Body of pancreas (tissue), 4 donors: ENCODE measurements at places on chromosomes 1 and 21.

DNA sequence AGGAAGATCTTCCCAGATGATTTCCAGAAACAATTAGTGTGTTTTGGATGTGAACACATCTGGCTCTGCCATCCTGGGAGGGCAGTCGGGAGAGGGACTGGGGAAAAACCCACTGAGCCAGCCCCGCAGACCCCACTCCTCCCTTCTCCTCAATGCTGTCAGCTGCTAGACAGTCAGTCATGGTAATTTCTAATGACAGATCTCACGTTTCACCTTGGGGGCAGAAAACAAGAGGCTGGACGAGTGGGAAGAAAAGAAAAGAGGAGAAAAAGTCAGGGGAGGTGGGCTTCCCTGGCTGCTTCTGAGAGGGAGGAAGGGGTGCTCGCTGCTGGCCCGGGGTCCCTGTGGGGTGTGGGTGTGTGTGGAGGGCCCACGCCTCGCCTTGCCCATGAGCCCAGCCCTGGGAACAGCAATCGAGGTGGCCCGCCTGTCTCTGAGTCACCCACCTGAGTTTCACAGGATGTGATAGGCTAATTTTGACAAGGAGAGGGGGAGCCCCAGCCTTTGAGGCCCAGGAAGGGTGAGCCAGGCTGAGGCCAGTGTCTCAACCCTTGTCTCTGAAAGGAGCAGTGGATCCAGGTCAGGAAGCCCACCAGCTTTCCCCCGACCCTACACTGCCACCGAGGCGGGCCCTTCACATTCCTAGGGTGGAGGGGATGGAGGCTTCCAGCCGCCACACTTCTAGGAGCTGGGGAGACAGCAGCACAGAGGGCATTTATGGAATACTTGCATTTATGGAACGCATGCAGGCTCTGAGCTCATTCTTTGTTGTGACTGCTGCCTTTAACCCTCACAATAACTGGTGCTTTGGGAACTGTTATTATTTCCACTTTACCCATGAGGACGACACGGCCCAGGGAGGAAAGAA lies 49.1 kb upstream of the IFNLR1 start:
- DNase-seq = no peak

GRCh38 chr1:37556712-37557196 lies at the start of gene DNALI1:
DNALI1 (plus strand) TSS chr1:37556940; CDS start chr1:37556995, 55 bp downstream.
- DNase-seq = peak; percentile 95

DNA sequence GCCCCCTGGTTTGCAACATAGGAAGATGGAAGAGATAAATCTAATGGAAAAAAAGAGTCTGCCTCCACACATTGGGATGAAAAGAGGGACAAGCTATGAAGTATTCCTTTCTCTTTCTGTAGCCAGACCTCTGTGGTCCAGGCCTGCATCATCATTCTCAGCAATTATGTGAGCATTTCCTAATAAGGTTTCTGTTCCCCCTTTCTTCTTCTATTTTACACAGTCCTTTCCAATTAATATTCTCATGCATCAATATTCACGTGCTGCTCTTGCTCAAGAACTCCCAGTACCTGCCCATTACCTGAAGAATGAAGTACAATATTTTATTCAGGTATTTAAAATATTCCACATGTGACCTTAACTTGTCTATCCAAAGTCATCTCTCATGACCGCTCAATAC lies 8.2 kb upstream of the SLC30A1 start:
- DNase-seq = no peak

DNA sequence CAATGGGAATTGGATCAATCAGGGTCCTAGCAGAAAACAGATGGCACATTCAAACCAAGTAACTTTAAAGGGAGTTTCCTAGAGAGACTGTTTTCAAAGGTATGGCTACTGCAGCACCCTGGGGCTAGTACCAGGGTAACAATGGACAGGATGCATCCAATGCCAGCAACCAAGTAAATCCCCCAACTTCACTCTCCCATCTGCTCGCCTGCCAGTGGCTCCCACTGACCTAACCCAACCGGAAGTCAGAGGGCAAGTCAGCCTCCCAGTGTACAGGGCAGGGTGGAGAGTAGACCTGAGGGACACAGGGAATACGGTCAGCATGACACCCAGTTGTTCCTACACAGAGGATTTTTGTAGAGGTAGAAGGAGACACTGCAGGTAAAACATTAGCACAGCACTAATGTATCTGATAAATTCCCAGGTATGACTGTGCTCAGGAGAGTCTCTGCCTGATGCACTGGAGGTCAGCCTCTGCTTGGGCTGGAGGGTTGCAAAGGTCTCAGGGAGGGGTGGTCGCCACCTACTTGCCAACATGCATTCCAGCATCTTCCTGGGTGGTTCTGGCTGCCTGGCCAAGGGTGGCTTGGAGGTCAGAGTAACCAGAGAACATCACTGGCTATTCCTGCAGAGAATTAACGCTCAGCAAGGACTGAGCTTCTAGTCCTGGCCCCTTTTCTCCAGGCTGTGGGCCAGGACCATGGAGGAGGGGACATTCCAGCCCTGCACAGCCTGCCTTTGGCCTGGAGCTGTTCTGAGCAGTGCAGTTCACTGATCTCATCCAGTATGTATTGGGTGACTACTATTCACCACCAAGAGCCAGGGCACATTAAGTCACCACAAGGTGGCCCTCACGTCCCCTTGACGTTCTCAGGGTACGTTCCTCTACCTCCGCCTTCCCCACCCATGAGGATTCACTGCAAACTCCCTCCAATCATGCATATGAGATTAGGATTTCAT lies 5.1 kb upstream of the GJA4 start:
- DNase-seq = no peak

DNA sequence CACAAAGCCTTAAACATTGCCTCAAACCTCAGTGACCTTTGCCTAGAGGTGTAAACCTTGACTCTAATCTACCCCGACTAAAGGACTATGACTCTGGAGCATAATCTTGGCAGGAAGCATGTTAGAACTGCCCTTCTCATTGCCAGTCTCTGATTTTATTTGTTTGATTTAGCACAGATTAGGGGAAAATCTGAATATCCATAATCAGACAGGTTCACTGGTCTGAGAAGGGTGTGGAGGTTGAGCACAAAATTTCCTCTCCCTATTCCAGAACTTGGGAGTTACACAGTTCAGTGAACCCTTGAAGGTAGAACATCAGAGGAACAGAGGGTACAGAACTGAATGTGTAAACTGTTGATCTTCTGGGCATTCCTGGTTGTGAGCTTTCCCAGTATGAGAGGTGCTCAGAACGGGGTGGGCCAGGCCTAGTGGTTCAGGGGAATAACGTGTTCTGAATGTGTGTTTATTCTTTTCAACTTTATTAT lies 8.3 kb upstream of the PSMB4 start:
- no peak for DNase-seq
